ENCODE measurements at places on chromosomes 16 and 17. TPM values are rescaled to one million over a fixed set of nuclear protein-coding genes. Genes with fewer than 3 reads are reported as not detected.

Gene ULK2
- 14.8 TPM for total RNA-seq

Gene MYH1
- not detected for total RNA-seq

Gene CCL4
- not detected for total RNA-seq

Gene CRYM
- 20.5 TPM for total RNA-seq

Gene RAB26
- 9.5 TPM for total RNA-seq

Gene TMC8
- 0.17 TPM for total RNA-seq

Gene MRC2
- total RNA-seq, result 215 TPM

Gene SLC35G3
- not detected for total RNA-seq

Measured in Caki2 (cell line).